ENCODE measurements at places on chromosomes 2 and 18.

DNA sequence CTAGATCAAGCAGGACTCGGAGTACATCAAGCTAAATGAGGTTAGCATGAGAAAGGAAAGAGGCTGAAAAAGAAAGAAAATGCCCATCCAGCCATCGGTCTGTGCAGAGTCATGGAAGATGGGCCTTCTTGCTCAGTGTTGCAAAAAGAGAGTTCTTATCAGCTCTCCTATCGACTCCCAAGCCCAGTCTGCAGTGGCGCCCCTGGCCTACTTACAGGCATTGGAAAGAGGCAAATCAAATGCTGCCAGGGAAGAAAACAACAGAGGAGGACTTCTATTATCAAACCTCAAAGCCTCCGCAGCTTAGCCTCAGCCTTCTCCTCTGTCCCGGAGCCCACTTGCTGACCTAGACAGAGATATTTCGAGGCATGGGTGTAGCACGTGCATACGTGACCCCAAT, 66.0 kb downstream of the CDH2 start:
- DNase-seq: no peak

- no peak for DNase-seq
Measured at GRCh38 chr2:234211797-234212196, 161.3 kb downstream of the SPP2 start.

DNA sequence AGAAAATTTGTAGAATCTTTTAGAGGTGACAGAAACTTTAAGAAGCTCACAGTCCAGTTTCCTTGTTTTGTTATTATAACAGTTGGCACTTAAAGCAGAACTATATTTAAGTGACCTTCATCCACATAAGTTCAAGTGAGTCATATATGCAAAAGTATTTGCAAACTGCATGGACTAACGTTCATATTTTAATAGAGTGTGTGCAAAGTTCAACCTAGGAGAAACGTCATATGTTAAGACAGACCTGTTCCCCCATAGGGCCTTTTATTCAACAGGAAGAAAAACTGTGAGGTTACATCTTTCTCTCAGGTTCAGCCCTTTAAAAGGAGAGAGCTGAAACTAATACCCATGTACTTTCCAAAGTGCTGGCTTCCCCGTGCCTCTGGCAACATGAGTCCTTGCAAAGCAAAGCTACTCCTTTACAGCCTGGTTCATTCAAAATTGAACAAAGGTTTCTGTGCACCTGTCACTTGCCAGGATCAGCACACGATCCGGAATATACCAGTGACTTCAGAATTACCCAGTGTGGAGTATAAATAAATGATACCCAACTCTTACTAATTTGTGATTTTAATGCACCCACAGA, 280.0 kb upstream of the RAB12 start:
- DNase-seq: no peak

DNA sequence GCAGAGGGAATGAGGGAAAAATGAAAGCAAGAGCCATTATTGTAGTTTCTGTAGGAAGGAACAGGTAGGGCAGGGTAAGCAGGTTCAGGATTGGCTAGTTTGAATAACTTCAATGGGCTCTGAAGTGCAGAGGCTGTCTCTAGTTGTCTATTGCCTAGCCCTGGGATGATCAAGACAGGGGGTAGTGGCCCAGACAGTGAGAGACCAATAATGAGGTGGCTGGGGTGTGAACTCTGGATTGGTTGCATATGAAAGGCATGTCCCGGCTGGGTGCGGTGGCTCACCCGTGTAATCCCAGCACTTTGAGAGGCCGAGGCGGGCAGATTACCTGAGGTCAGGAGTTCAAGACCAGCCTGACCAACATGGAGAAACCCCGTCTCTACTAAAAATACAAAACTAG, 67.5 kb upstream of the SLC38A11 start:
- no peak for DNase-seq

DNA sequence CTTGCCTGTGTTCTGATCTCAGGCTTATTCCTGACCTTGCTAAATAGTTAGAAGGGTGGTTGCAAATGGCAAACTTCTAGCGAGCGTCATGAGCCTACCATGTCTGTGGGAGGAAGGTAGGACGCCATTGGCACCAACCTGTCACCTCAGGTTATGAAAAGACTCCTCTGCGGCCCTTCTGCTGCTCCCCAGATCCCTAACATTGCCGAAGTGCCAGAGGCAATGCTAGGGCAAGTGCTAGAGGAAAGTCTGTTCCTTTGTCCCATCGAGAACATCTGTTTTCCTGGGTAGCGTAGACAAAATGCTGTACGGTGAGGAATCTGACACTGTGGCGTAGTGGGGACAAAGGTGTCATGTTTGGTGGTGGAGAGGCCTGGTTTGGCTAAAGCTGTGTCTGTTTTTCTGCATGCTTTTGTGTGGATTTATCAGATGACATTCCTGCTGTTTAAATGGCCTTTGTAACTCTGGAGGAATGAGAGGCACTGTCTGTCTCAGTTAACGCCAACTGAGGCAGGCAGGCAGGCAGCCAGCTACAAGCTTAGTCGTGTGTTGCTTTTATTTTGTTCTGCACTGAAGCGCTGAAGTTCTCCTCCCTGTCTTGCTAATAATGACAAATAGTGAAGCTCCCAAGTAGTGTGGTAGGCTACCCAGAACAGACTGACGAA, 94.1 kb downstream of the PRPF40A start:
- no peak for DNase-seq

GRCh38 chr2:170917957-170918356, 11.1 kb upstream of the GORASP2 start:
- DNase-seq: no peak

- no peak for DNase-seq
Measured at GRCh38 chr2:158094487-158095092, 7.1 kb upstream of the UPP2 start.

DNA sequence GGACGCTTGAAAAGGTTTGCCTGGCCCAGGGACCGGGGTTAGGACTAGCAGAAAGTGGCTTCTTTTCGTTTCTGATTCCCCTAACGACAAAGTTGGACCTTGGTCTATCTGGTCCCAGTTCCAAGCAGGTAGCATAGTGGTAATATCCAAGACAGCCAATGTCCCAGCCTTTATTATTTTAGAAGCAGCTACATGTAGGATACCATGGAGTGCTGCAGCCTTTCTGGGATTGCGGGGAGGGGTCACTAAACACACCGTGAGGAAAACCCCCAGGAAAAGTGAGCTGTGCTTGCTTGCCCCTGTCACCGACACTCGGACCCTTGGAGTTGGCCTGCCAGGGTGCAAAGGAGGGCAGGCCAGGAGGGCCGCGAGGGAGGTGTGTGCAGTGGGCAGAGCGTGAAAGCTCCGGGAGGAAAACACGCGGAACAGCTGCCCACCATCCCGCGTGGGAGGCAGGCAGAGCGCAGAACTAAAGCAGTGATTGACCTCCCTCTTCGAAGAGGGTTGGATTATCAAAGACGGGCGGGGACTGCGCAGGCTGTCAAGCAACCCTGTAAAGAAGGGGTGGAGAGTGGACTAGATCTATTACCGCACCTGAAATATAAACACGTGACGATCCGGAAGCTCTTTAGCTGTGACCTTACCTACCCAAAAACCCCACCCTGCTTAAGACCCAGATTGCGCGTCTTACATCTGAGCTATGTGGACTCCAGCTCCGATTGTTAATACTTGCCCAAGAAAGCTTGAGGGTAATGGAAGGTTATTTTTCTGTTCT, 624 bp upstream of the MAP4K3 start:
- peak; percentile 53 for DNase-seq

GRCh38 chr2:168495524-168495923, 39.5 kb downstream of the CERS6 start:
- DNase-seq: no peak

GRCh38 chr2:136122661-136123060, 4.7 kb upstream of the CXCR4 start:
- DNase-seq: no peak

All from amygdala (tissue), 56 donors.